ENCODE measurements at places on chromosomes 3 and 15.
A peak's percentile ranks its signal among the peaks of the same experiment; 100 is the strongest.

- no peaks in the 10 kb centered on the region for H3K27me3 ChIP-seq
- H3K36me3 ChIP-seq: no peaks in the 10 kb centered on the region
- DNase-seq: no peak
- no peak overlapping the region for H3K27ac ChIP-seq
- H3K4me3 ChIP-seq: no peak overlapping the region
Observed at GRCh38 chr3:35616346-35616745, 23.0 kb upstream of the ARPP21 start.

DNA sequence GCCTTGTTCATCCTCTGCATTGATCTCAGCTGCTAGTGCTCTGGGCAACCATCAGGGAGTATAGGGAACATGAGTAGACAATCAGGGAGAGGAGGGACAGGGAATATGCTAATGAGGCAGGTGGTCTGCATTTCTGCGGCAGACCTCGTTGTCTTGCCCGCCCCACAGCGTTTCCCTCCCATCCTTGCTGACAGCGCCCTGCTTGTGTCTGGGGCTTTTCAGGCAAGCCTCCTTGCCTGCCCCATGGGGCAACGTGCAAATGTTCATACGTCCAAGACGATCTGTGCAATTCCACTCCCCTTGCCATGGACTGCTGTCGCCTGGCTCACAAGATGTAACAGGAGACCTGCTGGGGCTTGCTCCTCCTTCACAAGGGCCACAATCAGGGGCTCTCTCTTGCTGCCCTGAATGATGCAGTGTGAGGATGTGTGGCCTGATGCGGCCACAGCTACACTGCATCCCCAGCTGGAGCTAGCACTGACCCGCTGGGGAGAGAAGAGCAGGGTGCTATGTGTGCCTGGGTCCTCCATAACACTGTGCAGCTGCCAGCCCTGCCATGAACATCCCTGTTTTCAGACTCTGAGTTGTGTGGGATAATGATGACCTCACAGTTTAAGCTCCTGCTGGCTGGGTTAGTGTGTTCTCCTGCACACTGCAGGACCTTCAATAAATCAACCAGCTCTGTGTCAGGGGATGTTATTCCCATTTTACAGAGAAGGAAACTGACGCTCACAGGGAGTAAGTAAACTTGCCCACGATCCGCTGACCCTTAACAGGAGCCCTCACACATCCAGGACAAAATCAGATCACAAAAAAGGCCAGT is 211.3 kb downstream of the KLF13 start:
- H3K27ac ChIP-seq: no peak overlapping the region
- no peaks in the 10 kb centered on the region for H3K4me1 ChIP-seq
- no peak for DNase-seq
- no peaks in the 10 kb centered on the region for H3K36me3 ChIP-seq

GRCh38 chr15:40906991-40907802 is 12.9 kb downstream of the VPS18 start:
- no peaks in the 10 kb centered on the region for H3K27me3 ChIP-seq
- no peaks in the 10 kb centered on the region for H3K36me3 ChIP-seq
- peak; percentile 62 for DNase-seq
- H3K4me1 ChIP-seq: peaks cover 34% of the 10 kb centered on the region

- DNase-seq: no peak
- H3K36me3 ChIP-seq: peaks cover 36% of the 10 kb centered on the region
- no peaks in the 10 kb centered on the region for H3K27me3 ChIP-seq
- H3K4me1 ChIP-seq: peaks cover 19% of the 10 kb centered on the region
Observed at GRCh38 chr3:172296248-172296974, 151.8 kb downstream of the GHSR start.

- DNase-seq: no peak
- no peak overlapping the region for H3K4me3 ChIP-seq
- no peaks in the 10 kb centered on the region for H3K36me3 ChIP-seq
- no peaks in the 10 kb centered on the region for H3K4me1 ChIP-seq
- H3K27ac ChIP-seq: no peak overlapping the region
Observed at GRCh38 chr3:127486321-127486944, 104.1 kb downstream of the TPRA1 start.

- no peak for DNase-seq
- H3K36me3 ChIP-seq: no peaks in the 10 kb centered on the region
- H3K27me3 ChIP-seq: no peaks in the 10 kb centered on the region
- H3K27ac ChIP-seq: no peak overlapping the region
- no peaks in the 10 kb centered on the region for H3K4me1 ChIP-seq
Observed at GRCh38 chr15:45064386-45064785, 41.4 kb downstream of the SORD start.

- no peak overlapping the region for H3K4me3 ChIP-seq
- no peak for DNase-seq
- no peaks in the 10 kb centered on the region for H3K36me3 ChIP-seq
- no peaks in the 10 kb centered on the region for H3K4me1 ChIP-seq
- H3K27me3 ChIP-seq: no peaks in the 10 kb centered on the region
Observed at GRCh38 chr3:29775340-29775739, 494.5 kb downstream of the RBMS3 start.

- no peaks in the 10 kb centered on the region for H3K36me3 ChIP-seq
- H3K27ac ChIP-seq: peak overlapping the region; percentile 3
- no peak overlapping the region for H3K4me3 ChIP-seq
- peaks cover 4% of the 10 kb centered on the region for H3K4me1 ChIP-seq
- no peaks in the 10 kb centered on the region for H3K27me3 ChIP-seq
- no peak for DNase-seq
Observed at GRCh38 chr3:43707998-43708397, 17.3 kb downstream of the ABHD5 start.

DNA sequence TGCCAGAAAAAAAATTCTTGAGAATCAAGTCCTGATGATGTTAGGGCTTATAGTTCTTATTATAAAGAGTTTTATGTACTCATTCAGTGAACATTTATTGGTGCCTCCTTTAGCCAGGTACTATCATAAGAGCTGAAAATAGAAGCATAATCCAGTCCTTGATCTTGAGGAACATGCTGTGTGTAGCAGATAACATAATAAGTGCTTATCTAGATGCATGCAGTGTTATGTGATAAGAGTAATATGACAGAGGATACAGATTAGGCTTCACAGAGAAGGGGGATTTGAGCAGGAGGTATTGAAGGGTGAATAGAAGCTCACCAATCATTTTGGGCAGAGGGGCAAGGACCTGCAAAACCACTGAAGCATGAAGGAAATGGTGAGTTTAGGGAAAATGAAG is 1.1 kb downstream of the CCR2 start:
- no peak overlapping the region for H3K4me3 ChIP-seq
- no peaks in the 10 kb centered on the region for H3K27me3 ChIP-seq
- H3K27ac ChIP-seq: no peak overlapping the region

DNA sequence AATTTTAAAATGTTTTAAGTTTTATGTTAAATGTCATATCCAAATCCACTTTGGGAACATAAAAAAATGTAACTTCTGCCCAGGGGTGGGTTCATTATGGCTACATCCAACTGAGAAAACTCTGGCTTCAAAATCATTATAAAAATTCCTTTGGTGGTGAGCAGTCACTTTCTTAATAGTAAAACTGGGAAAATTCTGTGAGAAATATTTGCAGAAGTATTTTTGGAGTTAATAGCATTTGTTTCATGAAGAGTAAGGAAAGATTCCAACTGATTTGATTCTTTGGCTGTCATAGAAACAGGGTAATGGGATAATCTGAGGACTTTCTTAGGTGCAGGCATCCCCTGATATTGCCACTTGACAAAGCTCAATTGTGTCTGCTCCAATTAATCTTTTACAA is 38.8 kb downstream of the CPA3 start:
- no peak overlapping the region for H3K4me3 ChIP-seq
- H3K27ac ChIP-seq: no peak overlapping the region
- H3K4me1 ChIP-seq: no peaks in the 10 kb centered on the region
- no peak for DNase-seq

DNA sequence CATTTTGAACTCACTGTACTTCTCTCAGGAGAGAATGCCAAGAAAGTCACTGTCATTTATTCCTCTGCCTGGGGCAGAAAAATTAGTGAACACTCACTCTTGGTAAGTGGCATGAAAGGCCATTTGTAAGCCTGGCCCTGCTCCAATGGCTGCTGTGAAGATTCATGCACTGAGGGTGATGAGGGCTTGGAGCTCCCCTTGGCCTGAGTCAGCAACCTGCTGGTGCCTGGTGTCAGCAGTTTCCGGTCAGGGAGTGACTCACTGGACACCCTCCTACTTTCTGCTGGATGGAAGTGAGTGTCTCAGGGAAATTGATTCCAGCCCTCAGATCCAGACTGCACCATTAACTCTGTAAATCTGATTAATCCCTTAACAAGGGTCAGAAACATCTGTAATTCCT is 37.6 kb downstream of the TRA2B start:
- DNase-seq: no peak
- no peaks in the 10 kb centered on the region for H3K36me3 ChIP-seq
- H3K4me3 ChIP-seq: no peak overlapping the region
- no peak overlapping the region for H3K27ac ChIP-seq

DNA sequence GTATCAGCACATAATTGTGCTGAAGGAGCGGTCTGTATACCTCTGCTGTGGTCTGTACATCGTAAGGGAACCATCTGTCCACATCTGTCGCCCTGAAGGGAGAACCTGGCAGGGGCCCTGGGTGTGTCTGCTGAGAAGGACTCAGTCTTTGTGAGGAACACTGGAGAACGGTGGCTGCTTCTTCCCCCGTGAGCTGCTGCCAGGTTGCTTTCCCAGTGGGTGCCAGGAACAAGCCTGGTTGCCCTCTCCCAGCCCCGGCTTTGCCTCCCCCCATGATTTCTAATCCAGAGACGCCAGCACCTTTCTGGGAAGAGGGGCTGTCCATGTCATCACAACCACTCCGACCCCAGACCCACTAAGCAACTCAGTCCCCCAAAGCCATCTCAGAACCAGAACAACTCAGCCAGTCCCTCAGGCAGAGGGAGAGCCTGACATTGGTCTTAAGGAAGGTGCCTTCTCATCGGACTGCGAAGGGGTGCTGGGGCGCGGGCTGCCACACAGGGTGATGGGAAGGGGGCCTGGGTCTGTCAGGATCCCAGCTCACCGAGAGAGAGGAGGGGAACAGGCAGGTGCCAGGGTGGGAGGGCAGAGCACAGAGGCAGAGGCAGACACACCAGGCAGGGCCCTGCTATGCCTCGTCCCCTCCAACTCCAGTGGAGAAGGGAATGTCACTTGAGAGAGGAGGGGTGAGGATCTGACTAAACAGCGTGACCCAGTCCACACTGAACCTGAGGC is 8.5 kb downstream of the TNK2 start:
- H3K4me3 ChIP-seq: no peak overlapping the region
- no peaks in the 10 kb centered on the region for H3K36me3 ChIP-seq
- H3K27me3 ChIP-seq: no peaks in the 10 kb centered on the region
- peaks cover 79% of the 10 kb centered on the region for H3K4me1 ChIP-seq

DNA sequence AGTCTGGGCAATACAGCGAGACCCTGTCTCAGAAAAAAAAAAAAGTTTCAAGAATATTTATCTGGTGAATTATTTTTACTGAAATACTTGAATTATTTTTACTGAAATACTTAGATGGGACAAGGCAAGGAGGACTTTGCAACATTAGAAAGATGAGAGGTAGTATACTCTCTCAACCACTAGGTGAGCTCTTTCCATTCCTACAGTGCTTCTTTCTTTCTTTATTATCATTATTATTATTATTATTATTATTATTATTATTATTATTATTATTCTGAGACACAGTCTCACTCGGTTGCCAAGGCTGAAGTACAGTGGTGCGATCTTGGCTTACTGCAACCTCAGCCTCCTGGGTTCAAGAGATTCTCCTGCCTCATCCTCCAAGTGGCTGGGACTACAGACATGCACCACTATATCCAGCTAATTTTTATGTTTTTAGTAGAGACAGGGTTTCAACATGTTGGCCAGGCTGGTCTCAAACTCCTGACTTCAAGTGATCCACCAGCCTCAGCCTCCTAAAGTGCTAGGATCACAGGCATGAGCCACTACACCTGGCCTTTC is 468.8 kb downstream of the MAGI1 start:
- DNase-seq: no peak
- peaks cover 6% of the 10 kb centered on the region for H3K4me1 ChIP-seq
- no peak overlapping the region for H3K27ac ChIP-seq
- H3K36me3 ChIP-seq: no peaks in the 10 kb centered on the region
- no peak overlapping the region for H3K4me3 ChIP-seq
- H3K27me3 ChIP-seq: no peaks in the 10 kb centered on the region

GRCh38 chr3:31645256-31645655 is 112.5 kb downstream of the STT3B start:
- peak overlapping the region; percentile 77 for H3K27ac ChIP-seq
- H3K4me3 ChIP-seq: no peak overlapping the region
- H3K4me1 ChIP-seq: no peaks in the 10 kb centered on the region
- DNase-seq: peak; percentile 82
- H3K27me3 ChIP-seq: no peaks in the 10 kb centered on the region

- no peak overlapping the region for H3K4me3 ChIP-seq
- H3K27ac ChIP-seq: no peak overlapping the region
- H3K4me1 ChIP-seq: no peaks in the 10 kb centered on the region
- DNase-seq: no peak
- H3K36me3 ChIP-seq: no peaks in the 10 kb centered on the region
- no peaks in the 10 kb centered on the region for H3K27me3 ChIP-seq
Observed at GRCh38 chr15:34708422-34708821, 46.4 kb downstream of the GJD2 start.

GRCh38 chr15:75551091-75551490 is 28.0 kb downstream of the PTPN9 start:
- no peak for DNase-seq
- H3K27ac ChIP-seq: no peak overlapping the region
- H3K27me3 ChIP-seq: no peaks in the 10 kb centered on the region
- peaks cover 9% of the 10 kb centered on the region for H3K4me1 ChIP-seq
- H3K4me3 ChIP-seq: no peak overlapping the region

- no peaks in the 10 kb centered on the region for H3K4me1 ChIP-seq
- no peak overlapping the region for H3K27ac ChIP-seq
- no peak for DNase-seq
- H3K4me3 ChIP-seq: no peak overlapping the region
- H3K36me3 ChIP-seq: no peaks in the 10 kb centered on the region
Observed at GRCh38 chr3:55958605-55959004, 471.5 kb upstream of the WNT5A start.

GRCh38 chr15:63939531-63940130 is 105.9 kb upstream of the HERC1 start:
- H3K27ac ChIP-seq: peak overlapping the region; percentile 73
- no peak overlapping the region for H3K4me3 ChIP-seq
- DNase-seq: peak; percentile 70
- no peaks in the 10 kb centered on the region for H3K27me3 ChIP-seq

Measured in gastrocnemius medialis (tissue), 4 donors.